ENCODE measurements at places on chromosomes 3 and 15.

- DNase-seq = peak; percentile 82
Measured at GRCh38 chr3:114454551-114455251, 160.9 kb downstream of the TIGIT start.

- DNase-seq = no peak
Measured at GRCh38 chr3:41317718-41318117, 118.4 kb downstream of the CTNNB1 start.

DNA sequence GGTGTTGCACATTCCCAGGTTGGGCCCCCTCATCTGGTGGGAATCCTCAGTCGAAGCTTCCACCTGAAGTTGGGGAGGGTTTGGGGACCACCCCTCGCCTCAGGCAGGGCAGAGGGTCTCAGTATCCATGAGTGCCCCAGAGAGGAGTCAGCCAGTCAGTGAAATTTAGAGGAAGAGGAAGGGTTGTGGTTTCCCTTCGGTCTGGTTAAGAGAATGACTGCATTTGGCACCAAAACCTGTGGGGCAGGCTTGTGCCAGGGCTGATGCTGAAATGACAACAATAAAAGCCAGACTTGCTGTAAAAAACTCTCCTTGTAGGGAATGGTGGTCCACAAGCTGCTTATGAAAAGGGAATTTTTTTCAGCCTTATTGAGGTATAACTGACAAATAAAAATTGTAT, 22.6 kb downstream of the LMCD1 start:
- DNase-seq = no peak

DNA sequence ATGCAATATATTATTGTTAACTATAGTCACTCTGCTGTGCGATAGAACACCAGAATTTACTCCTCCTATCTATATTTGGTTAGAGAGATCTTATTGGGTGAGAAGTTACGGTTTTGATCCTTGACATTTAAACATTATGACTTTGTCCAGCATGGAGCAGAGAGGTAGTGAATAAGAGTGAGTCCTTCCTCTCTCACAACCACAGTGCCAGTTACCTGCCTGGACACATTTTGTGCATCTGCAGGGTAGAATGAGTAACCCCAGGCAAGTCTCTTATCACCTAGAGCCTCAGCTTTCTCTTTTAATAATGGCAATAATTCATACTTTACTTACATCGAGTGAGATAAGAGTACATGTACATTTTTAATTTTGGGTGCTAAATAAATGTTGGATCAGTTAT, 24.1 kb downstream of the KAT2B start:
- DNase-seq = no peak

GRCh38 chr3:188217011-188217463, 63.1 kb downstream of the LPP start:
- DNase-seq = no peak

- DNase-seq = no peak
Measured at GRCh38 chr3:195873281-195873887, 35.0 kb downstream of the TNK2 start.

DNA sequence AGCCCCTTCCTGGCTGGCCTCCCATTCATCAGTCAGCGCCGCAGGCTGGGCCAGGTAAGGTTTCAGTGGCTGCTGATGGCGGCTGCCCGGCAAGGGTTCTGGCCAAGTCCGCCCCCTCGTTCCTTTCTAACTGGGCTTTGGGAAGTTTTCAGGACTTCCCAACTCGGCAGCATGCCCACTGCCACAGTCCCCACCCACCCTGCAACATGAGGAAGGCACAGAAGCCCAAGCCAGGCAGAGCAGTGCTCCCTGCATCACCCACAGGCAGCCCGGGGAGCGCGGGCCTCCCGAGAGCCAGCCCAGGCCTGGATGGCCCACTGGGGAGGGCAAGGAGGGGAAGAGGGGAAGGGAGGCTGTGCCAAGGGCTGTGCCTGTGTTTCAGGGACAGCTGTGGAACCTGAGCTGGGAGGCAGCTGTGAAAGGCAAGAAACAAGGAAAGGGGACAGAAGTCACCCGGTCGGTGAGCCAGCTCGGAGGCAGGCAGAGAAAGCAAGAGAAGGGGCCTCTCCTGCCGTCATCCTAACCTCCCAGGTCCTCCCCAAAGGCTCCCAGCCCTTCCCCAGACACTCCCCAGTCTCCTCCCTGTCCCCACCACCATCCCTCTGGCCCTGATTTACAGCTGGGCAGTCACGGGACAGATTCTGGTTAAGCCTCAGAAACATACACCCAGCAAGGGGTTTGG, 73.9 kb downstream of the CPN2 start:
- peak; percentile 61 for DNase-seq

DNA sequence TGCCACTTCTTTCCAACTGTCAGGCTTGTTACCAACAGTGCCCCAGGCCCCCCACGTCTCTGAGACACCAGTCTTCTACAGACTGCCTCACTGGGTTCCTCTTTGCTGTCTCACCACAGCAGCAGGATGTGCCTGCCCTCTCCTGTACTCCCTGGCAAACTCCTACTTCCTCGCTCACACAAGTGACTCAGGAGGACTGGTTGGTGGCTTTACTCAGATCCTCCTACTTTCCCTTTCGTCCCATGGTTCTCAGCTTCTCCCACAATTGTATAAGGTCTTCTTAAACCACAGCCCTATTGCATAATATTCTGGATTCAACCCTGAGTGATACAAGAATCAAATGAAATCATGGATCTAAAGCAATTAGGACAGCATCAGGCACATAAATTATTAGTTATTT, 246.6 kb upstream of the PROK2 start:
- no peak for DNase-seq

GRCh38 chr3:22795917-22796316, 407.2 kb upstream of the UBE2E2 start:
- no peak for DNase-seq

- DNase-seq = no peak
Measured at GRCh38 chr3:192929755-192930547, 12.3 kb upstream of the MB21D2 start.
